Body of pancreas (tissue), 4 donors: ENCODE measurements at places on chromosomes 12 and 14. TPM values are rescaled to one million over a fixed set of nuclear protein-coding genes. Genes with fewer than 3 reads are reported as not detected.

GRCh38 chr14:96876747-96877146, 79.6 kb downstream of the VRK1 start:
- DNase-seq, result no peak

GRCh38 chr12:94235848-94236247, 87.5 kb downstream of the PLXNC1 start:
- no peak for DNase-seq

DNA sequence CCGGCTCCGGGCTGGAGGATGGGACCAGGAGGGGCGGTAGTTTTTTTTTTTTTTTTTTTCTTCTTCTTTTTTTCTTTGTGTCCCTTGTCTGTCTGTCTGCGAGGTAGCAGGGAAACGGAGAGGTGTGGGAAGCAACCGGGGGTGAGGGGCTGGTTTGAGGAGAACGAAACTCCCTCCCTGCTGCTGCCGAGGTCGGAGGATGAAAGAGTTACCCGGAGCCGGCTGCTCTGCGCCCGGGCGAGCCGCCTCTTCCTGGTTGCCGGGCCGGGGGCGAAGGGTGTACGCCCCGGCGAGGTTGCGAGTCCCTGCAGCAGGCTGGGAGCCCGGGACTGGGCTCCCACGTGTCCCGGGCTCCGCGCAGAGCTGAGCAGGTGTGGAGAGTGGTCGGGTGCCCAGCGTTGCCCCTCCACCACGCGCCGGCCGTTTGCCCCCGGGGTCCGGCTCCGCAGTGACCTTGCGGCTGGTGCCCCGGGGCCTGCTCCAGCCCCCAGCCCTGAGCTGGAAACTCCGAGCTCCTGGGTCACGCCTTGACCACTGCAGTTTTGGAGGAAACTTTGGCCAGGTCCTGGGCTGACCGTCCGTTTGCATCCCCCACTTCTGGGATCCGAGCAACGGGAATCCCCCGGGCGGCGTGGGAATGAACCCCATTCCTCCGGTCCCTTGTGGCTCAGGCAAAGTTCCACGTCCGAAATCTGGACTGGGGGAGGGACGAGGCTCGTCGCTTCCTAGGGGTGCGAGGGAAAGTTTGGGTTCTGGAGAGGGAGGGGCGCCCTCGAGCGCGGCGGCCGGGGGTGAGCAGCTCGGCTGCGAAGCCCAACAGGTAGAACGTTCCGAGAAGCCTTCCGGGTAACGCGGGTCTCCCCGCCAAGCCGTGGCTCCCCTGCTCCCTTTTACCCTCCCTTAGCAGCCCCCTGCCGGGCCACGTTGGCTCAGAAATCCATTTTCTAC, 1.3 kb downstream of the CHST11 start:
- DNase-seq, result peak; percentile 35

DNA sequence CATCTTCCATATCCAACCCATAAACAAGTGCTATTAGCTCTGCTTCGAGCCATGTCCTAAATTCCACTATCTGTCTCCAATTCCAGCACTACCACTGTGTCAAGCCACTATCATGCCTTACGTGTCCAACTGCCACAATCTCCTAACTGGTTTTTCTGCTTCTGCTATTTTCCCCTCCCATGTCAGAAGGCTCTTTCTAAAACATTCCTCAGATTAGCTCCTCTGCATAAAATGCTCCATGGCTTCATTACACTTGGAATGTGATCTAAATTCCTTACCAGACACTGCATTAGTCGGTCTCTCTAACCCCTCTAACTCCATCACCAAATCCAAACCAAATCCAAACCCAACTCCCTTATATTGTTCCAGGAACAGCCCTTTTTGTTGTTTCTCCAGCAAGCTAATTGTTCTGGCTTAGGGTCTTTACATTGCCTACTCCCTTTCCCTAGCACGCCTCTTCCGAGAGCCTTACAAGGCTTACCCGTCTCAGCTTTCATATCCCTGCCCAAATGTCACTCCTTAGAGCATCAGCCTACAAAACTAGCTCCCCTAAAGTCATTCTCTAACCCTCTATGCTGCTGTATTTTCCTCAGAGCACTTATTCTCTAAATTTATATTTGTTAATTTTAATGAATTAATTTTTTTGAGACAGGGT, 139.7 kb downstream of the HELB start:
- no peak for DNase-seq

DNA sequence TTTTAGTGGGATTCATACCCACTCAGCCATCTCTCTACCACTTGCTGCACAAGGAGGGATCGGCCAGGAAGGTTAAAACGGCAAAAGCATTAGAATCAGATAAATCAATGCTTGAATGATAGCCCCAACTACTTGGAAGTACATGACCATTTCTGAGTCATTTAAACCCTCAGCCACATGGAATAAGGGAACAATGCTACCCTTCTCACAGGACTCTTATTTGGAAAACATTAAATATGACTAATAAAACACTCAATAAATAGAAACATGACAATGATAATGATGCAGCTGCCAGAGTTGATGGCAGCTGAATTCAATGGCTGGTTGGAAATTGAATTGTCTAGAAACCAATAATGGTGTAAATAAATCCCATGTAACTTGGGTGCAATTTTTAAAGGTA, 165.4 kb downstream of the FLRT2 start:
- no peak for DNase-seq

Gene PUS1
- total RNA-seq, result 11.2 TPM

Gene ALDH1L2
- 71.2 TPM for total RNA-seq

Gene COX8C
- not detected for total RNA-seq

GRCh38 chr14:34489324-34489723, 27.3 kb upstream of the SPTSSA start:
- DNase-seq, result no peak

Gene ASPG
- 0.99 TPM for total RNA-seq

Gene SERPINA10
- total RNA-seq, result 3.0 TPM

DNA sequence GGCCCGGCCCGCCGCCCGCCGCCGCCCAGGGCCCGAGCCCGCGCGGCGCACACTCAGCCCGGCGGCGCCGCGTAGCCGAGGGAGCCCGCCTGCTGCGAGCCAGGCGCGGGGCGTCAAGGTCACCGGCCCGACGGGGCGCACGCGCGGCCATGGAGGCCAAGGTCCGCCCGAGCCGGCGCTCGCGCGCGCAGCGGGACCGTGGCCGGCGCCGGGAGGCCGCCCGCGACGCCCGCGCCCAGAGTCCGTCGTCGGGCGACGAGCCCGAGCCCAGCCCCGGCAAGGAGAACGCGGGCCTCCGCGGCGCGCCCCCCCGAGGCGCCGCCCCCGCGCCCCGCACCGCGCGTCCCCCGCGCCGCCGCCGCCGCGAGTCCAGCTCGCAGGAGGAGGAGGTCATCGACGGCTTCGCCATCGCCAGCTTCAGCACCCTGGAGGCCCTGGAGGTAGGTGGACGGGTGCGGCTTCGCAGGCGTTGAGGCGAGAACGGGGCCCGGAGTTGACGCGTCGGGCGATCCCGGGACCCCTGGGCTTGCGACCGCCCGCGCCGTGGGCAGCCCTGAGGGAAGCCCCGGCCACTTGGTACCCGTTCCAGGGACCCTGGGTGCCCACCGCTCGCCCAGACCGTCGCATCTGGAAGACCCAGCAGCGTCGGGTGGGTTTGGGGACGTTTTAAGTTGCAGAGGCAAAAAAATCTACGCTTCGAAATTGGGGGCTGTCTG, 629 bp downstream of the FBRSL1 start:
- DNase-seq, result peak; percentile 64

Gene PZP
- not detected for total RNA-seq

- DNase-seq, result no peak
These were observed 1.0 kb downstream of the TMEM121 start for GRCh38 chr14:105527381-105527825.

Gene AGAP2
- 1.0 TPM for total RNA-seq
